Stimulated activated CD4-positive, alpha-beta T cell treated with anti-CD3 and anti-CD28 coated beads, Interleukin-15, amount 100 ng/mL, for 1 hour (primary cell): ENCODE measurements at places on chromosomes 6 and 20.

GRCh38 chr6:157952861-157953351, 28.8 kb upstream of the SYNJ2 start:
- no peak for DNase-seq

GRCh38 chr20:34875642-34876405, 588 bp upstream of the ACSS2 start:
- DNase-seq = no peak

GRCh38 chr20:42186337-42186736, 568.2 kb upstream of the CHD6 start:
- DNase-seq = no peak

GRCh38 chr6:87287251-87287650, 35.1 kb upstream of the SMIM8 start:
- no peak for DNase-seq

- DNase-seq = no peak
Measured at GRCh38 chr6:41464481-41464880, 81.7 kb upstream of the FOXP4 start.

- no peak for DNase-seq
Measured at GRCh38 chr20:19620446-19620845, 137.6 kb upstream of the RIN2 start.

DNA sequence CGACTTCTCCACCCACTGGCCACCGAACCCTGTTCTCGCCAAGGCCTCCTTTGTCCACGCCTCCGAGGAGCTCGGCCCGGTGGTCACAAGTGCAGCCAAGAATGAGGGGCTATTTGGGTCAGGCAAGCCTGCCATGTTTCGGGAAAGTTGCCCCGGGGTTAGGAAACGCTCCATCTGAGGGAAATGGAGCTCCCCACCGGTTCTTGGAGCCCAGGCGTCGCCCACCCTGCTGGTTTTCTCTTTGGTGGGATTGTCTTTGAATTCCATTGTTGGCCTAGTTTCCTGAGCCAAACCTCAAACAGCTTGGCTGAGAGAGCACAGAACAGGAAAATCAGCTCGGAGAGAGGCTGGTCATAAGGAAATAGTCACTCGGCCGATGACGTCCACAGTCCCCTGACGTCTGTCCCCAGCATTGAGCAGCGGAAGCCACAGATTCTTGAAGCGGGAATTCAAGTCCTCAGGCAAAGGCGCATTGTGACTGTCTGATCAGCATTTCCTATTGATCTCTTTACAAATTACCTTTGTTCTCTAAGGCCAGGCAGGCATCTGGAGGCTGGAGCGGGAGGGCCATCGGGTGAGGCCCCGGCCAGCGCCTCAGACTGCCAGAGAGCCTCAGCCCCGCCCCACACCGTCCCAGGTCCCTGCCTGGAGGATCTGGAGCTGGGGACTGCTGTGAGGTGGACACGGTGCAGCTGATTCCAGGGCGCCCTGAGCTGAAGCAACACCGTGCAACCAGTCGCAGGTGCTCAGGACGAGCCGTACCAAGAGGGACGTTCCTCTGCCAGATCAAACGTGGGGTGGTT, 138.6 kb downstream of the DLL1 start:
- DNase-seq = no peak

- no peak for DNase-seq
Measured at GRCh38 chr20:51526754-51527153, 15.8 kb downstream of the NFATC2 start.

- no peak for DNase-seq
Measured at GRCh38 chr6:5684320-5685053, 322.2 kb downstream of the NRN1 start.

GRCh38 chr6:159680104-159680503, 12.9 kb downstream of the SOD2 start:
- DNase-seq = no peak

DNA sequence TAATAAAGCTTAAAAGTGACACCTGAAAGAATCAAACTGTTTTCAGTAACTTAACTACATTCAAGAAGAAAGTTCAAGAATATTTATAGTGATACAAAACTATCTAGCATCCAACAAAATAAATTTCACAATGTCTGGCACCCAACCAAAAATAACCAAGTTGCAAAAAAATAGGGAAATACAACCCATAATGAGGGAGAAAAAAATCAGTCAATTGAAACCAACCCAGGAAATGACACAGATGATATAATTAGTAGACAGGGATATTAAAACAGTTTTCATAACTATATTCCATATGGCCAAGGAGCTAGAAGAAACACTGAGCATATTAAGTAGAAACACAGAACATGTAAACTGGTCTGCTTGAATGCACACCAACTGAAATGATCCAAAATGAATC, 120.2 kb upstream of the BEND3 start:
- DNase-seq = no peak

DNA sequence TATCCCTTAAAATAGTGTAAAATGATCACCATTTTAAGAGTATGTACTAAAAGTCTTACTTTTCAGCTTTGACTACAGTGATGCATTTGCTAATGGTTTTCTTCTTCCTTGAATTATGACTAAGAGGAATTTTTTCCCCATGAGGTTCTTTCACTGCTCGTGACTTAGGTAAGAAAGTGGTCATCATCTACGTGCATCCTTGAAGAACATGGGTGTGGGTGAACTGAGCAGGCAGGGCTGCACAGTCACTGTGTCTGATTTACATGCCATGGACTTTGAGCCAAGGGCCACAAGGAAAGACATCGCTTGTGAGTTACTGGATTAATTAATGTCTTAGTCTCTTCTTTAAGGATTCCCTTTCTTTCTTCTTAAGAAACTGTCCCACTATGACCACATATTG, 33.3 kb downstream of the NQO2 start:
- no peak for DNase-seq

GRCh38 chr6:113859349-113860180, 2.4 kb downstream of the MARCKS start:
- DNase-seq = no peak

DNA sequence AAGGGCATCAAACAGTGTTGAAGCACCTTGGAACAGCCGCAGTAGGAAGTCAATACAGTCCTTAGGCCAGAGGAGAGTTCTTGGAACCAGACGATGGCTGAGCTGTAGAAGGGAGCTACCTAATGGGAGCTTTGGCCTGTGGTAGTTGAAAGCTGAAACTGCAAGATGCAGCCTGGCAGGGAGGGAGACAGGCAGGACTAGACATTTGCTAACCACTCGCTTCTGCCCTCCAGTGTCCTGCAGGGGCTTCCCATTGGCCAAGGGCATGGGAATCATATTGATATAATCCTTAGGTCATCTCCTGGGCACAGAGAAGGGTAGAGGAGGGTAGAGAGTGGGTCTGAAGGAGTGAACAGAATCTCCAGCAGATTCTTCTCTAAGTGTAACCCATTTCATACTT, 60.4 kb downstream of the TPD52L1 start:
- DNase-seq = no peak

DNA sequence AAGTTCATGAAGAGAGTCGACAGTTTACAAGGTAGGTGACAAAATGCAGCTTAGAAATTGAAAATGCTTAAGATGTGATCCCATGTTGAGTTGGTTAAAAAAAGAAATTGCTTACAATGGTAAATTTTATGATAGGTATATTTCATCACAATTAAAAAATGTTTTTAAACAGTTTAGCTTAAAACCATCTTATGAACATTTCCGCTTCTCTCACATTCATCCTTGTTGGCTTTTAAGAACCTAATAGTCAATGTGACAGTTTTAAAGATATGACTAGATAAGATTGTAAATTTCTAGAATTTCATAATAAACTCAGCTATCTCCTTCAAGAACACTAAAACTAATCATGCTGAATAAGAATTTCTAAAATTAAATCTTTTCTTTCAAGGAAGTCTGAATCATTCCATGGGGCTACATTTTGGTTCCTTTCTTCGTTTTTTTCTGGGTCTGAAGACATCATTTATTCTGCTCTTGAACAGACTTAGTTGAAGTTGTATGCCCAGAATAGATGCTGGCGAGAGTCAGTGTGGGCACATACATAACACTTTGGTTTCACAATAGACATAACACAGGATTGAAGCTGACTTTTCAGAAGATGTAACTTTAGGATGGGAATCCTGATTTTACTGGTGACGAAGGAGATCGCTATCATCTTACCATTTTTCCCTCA, 35.9 kb upstream of the LTV1 start:
- no peak for DNase-seq
